HuH-7.5 (cell line): ENCODE measurements at places on chromosomes 3 and 15.
A peak's percentile ranks its signal among the peaks of the same experiment; 100 is the strongest.

DNA sequence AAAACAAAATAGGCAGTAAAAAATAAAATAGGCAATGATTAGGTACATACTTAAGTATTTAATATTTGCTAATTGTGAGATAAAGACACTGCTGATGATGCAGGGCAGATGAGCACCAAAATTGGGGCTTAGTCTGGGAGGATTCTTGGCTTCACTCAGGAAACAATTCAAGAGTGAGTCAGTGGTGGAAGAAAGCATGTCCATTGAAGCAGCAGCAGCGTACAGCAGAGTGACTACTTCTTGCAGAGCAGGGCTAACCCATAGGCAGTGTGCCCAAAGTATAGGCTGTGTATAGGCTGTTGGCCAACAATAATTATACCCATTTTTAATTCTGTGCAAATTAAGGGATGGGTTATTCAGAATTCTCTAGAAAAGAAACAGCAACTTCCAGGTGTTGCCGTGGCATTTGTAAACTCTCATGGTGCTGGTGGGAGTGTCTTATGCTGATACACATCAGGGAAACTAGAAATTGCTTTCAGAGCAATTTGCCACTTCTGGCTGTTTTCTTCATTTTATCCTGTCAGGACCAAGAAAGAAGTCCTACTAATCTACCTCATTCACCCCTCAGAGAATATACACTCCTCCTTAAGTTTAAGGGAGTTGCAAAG, 317.3 kb upstream of the NAALADL2 start:
- no peak for DNase-seq

- no peak for DNase-seq
Measured at GRCh38 chr3:70096376-70097066, 97.0 kb downstream of the SAMMSON start.

- no peak for DNase-seq
Measured at GRCh38 chr3:76582632-76583378, 457.1 kb upstream of the ROBO2 start.

DNA sequence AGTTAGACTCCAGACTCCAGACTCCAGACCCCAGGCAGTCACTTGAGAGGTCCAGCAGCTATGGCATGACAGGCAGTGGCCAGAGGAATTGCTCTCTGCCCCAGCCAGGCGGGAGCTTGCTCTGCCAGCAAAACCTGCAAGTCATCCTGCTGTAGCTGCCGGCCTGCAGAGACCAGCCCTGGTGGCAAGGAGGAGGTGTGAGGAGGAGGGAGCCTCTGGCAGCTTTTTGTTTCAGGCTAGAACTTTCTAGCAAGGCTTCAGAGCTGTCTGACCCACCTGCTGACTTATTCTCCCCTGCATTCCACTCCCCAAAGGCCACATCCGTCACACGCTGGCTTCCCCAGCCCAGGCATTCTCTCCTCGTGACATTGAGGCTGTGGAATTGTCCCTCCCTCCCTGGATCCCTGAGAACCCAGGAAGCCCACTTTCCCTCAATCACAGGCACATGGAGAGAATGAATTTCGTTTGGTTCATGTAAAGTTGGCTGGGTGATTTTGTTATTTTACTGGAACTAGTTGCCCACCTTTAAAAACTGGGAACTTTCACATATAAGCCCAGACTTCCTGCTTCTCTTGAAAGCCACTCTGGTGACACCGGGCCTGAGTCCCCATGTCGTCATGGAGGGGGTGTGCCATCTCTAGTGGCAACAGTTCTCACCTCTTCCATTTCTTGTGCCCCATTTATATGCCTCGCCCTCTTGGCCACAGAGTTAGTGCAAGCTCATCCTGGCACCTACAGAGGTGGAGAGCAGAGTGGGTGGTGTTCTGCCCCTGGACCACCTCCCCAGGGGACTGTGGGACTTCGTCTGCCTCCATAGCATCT, 82.7 kb downstream of the ABHD5 start:
- no peak for DNase-seq

DNA sequence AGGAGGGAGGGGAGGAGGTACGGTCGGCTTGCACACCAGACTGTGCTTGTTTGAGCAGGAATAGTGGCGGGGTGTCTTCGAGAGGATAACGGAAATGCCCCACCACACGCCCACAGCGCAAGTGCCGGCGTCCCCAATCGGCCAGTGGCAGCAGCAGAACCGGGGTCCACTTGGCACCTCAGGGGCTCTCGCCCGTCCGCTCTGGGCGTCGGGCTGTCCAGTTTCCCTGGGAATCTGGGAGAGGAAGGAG, 53.7 kb downstream of the CCDC54 start:
- no peak for DNase-seq

DNA sequence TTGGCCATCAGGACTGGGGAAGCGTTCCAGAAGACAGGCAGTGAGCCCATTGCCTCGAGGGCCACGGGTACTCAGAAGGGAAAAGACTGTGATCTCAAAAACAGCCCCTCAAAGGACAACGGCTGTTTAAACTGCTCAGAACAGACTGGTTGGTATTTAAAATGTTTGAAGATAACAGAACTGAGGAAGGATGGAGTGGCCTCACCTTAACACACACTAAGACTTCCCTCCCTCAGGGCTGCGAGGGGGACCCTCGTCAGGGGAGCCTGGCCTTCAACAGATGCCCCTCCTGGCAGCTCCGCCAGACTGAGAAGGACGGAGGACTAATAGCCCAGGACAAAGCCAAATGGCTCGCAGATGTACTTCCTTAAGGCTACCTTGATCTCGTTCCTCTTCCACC, 2.6 kb downstream of the STIMATE start:
- no peak for DNase-seq

- no peak for DNase-seq
Measured at GRCh38 chr3:123084192-123084591, 17.4 kb downstream of the PDIA5 start.

DNA sequence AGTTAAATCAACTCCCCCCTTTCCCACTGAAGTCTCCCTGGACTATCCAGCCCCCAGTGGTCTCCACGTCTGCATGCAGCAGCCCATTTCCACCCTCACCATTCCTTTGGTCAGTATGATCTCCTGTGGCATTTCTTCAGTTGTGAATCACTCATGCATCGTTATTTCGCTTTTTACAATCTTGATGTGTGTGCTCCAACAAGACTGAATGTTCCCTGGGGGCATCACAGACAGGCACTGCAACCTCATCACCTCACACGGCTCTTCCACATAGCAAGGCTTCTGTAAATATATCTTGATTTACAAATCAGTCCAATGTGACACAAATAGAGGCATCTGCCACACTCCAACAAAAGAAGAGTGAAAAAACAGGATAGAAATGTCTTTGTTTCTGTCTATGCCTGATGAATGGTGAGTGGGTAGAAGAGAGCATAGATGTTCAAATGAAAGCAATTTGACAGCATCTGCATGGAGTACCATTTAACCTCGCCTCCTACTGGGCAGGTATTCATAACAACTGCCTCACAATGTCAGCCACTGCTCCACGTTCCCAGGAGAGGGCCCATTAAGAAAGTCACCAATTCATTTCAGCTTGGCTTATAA, 5.2 kb downstream of the HEG1 start:
- no peak for DNase-seq

- no peak for DNase-seq
Measured at GRCh38 chr3:73604451-73604850, 20.3 kb downstream of the PDZRN3 start.

DNA sequence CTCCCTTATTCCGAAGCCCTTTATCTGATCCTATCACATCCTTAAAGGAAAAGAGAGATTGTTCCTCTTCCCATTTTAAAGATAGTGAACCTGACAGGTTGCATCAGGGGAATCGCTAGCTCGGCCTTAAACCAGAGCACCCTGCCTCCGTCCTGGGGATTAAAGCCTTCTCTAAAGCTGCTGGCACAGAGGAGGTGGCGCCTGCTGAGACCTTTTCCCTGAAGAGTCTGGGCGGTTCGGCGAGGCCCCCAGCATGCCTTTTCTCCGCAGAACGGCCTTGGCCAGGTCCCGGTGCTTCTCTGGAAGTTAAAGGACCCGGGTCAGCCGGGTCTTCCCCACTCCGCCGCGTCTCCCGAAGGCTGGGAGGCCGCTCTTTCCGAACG, 593 bp downstream of the FAM219B start:
- DNase-seq = no peak

DNA sequence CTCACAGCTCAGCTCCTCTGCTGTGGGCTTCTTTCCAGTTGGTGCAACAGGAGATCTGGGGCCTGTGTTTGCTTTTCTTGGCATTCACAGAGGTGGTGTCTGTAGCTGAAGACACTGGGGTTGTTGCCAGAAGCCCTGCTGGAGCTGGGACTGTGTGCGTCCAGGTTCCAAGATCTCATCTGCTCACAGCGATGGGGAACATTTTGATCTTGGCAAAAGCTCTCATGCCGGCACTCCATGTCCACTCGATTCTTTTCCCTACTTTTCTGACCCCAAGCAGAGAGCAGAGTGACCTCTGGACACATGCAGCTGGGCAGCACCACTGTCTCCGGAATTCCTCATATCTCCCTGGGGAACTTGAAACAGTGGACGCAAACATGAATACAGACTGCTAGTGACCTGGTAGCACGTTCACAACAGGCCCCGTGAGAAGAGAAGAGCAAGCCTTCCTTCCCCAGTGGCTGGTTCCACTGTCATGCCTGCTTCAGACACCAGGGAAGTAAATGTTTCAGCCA, 36.1 kb upstream of the MECOM start:
- no peak for DNase-seq

DNA sequence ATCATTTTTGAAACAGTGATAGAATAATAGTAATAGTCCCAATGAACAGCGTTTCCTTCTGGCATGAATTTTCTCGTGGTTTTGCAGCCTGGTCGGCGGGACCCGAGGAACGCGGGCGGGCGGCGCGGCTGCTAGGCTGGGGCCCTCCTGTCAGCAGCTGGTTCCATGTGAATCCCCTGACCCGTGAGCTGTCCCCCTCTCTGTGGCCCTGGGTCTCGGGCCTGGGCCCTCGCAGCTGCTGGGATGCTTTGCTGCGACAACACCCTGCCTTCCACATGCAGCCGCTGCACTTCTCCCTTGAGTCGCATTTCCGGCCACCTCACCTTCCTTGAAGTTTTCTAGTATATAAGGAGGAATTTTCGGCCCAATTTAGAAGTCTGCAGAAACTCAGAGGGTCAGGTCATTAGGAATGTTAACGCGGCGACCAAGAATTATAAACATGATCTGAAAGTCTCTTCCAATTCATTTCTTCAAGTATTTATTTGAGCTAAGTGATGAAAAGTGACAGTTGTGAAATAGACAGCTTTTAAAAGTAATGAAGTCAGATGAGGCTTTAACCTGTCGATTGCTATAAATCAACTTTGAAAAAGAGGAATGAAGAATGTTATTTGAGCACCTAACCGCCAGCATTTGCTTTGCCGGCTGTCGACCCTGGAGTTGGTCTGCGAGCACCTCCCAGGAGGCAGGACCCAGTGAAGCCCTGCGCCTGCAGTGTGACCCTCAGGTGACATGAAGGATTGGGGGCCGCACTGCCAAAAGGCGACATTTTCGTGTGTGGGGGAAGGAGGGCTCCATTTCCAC, 27.7 kb downstream of the NR2F2 start:
- peak; percentile 23 for DNase-seq

- no peak for DNase-seq
Measured at GRCh38 chr3:131711114-131711768, 208.5 kb upstream of the MRPL3 start.

DNA sequence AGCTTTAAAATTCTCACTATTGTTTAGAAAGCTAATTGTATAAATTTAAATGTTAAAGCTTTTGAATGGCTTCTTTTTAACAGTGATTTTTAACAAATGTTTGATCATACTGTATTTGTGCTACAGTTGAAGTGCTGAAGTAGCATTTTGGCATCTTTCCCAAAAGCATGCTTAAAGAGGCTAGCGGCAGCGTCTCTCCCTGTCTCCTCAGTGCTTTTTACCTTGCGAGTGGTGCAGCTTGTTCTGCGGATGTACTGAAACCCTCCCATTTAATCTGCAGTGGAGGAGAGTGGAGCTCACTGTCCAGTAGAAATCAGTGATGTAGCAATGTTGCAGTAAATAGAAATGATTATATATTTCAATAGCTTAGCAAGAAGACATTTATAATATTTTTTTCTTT, 43.7 kb downstream of the LRRC49 start:
- DNase-seq = no peak

- no peak for DNase-seq
Measured at GRCh38 chr3:116836286-116836685, 126.7 kb downstream of the TUSC7 start.

DNA sequence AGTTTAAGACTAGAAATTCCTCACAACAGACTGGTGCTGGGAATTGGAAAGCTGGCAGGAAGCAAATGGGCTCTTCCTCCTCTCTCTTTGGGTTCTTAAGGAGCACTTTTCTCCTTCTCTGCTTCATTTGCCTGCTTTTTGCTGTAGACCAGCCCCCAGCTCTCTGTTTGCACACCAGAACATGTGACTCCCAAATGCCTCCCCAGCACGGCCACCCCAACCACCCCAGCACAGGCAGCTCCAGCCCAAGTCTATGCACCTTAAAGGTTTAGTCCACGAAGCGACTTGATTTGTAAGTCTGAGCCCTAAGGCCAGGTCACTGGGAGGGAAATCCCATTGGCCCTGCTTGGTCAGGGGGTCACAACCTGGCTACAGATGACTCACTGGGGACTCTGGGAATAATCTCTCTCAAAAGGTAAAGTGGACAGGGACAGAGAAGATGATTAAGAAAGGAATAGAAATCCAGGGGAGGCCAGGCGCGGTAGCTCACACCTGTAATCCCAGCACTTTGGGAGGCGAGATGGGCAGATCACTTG, 377.8 kb upstream of the PROK2 start:
- no peak for DNase-seq

DNA sequence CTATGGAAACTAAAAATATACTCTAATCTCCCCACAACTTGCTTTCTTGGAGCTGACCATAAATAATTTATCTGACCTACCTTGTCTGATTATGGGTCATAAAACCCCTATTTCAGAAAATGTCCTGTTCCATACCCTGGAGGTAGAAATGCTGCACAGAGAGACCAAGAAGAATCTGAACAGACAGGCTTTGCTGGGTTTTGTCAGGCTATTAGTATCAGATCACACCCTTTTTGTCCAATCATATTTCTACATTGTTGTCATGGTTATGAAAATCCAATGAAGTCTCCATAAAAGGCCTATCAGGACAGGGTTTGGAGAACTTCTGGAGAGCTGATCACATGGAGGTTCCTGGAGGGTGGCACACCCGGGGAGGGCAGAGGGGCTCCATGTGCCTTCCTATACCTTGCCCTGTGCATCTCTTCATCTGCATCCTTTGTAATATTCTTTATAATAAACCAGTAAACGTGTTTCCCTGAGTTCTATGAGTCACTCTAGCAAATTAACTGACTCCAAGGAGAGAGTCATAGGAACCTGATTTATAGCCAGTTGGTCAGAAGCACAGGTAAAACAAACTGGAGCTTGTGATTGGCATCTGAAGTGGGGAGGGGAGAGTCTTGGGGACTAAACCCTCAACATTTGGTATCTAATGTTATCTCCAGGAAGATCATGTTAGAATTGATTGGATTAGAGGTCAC, 58.1 kb downstream of the NGLY1 start:
- DNase-seq = no peak

DNA sequence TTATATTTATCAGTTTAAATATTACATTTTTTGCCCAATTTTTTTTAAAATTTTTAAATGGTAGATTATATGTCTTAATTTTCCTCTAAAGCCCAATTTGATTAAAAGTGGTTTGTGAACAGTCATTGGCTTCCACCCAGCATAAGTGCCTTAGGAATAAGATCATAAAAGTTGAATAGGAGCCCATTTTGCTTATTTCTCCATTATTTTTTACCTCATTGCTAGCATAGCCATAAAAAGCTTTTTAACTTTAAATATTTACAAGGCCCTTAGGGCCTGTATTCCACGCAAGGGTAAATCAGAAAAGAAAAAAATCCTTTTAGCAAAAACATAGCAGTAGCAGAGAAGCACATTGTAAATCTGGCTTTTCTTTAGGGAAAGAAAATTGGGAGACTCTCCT, 9.0 kb downstream of the TTC14 start:
- no peak for DNase-seq
